ENCODE measurements at places on chromosomes 4 and X.

DNA sequence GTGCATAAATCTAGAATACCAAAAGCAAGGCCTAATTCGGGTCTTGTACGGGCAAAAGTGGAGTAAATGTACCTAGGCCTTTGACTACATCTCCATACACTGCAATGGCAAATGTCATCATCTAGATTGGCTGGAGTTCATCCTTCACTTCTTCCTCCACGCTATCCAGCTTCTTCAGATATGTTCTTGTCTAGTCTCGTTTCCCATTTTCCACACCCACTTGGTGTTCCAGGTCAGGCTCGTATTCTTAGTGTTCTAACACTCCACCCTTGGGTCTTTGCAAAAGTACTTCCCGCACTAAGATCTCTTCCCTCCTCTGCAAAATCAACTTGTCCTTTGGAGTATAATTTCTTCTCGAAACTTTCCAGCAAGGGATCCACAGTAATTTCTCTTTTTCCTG is 1.4 kb downstream of the COQ2 start:
- DNase-seq = no peak

- DNase-seq = no peak
Measured at GRCh38 chr4:65311120-65311519, 359.2 kb downstream of the EPHA5 start.

GRCh38 chr4:71944956-71945355 is 86.8 kb upstream of the NPFFR2 start:
- DNase-seq = no peak

DNA sequence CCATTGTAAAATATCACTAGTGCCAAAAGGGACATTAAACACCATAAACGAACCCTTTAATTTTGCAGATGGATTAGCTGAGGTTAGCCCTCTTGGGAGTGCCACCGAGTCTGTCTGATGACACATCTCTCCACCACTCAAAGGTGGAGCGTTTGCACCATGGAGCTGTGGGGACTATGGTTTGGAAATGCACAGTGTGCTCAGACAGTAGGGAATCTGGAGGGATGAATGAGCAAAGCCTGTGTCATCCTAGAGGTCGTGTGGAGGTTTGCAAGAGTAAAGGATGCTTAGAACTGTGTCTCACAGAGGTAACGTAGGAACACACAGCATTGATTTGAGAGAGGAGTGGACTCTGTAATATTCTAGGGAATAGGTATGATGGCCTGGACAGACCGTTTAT is 93.7 kb downstream of the CLNK start:
- no peak for DNase-seq

DNA sequence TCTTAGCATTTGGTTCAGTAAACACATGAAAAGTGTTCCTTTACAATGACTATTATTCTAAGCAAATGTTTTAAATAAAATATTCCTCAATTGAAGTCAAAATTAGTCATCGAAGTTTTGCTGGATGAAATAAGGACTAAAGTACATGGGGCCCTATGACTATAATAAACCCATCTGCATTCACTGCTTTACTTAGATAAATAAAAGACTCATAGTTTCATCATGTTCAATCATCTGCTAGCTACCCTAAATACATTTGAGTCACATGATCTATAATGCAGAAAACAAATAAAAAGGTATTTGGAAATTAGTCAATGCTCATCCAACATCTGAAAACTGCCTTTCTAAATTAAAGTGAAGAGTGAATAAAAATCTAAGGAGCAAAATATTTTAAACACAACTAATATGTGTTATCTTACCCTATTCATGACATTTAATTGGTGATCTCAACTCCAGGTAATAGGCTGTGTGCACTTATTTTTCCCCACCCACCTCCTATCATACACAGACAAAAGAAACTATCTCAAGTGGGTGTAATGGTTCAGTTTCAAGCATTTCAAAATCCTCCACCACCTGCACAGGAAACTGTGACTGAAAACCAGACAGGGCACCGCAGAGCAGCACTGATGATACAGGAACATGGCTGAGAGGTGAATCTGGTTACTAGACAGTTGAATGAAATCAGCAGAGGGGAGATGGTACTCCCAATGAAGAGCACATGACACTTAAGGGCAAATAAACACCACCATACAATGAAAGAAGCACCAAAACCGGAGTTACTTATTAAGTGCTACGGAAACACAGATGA is 78.6 kb downstream of the CAMK2D start:
- DNase-seq = peak; percentile 95

DNA sequence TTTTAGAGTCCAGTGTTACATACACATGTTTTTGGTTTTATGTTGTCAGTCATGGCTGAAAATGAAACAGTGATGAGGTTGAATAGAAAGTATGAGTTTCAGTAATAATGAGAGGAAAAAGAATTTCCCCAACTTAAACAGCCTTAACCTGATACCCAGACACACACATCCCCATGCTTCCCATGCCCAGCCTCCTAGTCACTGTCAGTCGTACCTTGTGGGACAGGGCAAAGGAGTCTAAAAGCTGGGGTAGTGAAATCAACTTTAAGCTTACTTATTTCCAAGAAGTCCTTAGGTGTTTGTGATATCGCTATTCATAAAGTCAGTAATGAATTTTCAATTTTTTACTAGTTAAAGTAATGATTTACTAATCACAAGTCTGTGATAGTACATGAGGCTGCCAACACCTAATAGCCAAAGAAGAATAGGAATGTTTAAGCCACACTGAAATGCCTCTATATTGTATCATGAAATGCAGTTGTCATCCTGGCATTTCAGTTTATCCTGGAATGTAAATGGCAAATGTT is 24.3 kb upstream of the GPR34 start:
- DNase-seq = no peak

DNA sequence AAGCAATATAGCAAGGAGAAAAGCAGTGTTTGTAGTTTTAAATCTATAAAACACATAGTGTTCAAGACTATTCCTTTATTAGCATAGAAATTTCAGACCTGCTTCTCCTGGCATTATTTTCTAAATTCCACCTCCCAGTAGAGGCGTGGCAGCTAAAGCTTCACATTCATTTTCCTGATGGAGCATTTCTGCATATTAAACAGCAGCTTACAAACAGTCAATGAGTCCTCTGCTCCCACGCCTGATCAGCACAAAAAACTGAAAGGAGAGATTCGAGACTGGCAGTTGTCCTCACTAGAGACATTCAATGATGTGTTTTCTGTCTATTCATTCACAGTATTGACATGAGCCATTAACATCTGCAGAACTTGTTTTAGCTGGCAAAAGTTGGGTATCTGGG is 61.4 kb downstream of the SHISA3 start:
- no peak for DNase-seq

- DNase-seq = no peak
Measured at GRCh38 chr4:169770416-169770815, 12.7 kb upstream of the HPF1 start.

DNA sequence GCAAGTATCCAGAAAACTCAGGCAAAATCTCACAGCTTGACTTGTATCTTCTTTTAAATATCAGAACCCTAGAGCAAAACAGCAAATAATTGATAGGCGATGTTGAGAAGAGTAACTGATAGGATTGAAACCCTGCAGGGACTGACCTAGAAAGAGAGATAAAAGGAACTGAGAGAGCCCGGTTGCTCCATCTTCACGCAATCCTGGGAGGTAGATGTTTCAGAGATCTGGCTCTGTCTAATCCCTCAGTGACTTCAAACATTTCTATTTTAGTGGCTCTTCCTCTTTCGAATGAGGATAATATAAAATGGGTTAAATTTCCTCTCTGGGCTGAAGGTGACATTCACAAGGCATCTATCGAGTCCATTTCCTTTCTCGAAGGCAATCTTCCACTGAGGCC is 39.3 kb upstream of the RPL34 start:
- no peak for DNase-seq

DNA sequence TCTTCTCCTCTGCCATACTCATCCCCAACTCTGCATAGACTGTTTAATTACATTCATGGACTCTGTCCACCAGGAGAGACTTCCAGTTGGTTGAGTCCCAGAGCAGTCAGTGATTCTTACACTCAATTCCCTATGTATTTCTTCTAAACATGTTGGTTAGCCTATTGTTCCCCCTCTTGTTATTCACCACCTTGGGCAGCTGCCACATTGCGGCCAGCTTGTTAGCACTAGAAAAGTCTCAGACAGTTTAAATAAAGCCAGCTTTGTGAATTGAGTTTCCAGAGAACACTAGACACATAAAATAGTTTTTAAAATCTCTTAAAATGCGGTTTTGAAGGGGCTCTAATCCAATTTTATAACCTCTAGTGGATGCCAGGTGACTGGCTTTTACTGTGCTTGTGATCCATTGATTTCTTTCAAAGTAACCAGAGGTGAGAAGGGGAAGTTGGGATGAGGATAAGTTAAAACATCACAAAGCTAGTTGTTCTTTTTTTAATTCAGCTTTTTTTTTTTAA is 827.7 kb downstream of the FSTL5 start:
- DNase-seq = no peak

- no peak for DNase-seq
Measured at GRCh38 chrX:4963432-4963831, 1250.0 kb upstream of the PRKX start.

- no peak for DNase-seq
Measured at GRCh38 chr4:163680386-163681098, 186.1 kb downstream of the TMA16 start.

DNA sequence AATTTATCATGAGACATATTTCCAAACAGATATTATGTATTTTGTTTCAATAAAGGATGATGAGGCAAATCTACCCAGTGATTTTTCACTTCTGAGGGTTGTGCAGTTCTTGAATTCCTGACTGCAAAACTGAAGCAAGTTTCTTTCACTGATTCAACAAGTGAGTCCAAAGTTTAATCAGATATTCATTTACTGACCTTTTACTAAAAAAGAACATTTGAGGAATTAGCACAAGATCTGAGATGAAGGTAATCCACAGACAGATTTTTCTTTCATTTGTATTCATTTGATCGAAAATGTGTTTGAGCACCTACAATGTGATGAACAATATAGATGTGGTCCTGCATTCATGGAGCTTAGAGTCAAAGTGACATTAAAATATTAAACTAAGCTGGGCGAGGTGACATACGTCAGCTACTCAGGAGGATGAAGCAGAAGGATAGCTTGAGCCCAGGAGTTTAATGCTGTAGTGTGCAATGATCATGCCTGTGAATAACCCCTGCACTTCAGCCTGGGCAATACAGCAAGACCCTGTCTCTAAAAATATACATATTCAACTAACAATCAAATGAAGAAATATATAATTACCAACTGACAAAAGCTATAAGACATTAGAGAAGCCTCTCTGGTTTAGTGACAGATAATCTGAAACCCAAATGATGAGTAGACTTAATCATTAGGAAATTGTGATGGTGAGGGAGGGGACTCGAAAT is 76.6 kb downstream of the ANXA3 start:
- DNase-seq = no peak
